ENCODE measurements at places on chromosomes 7 and 10.

DNA sequence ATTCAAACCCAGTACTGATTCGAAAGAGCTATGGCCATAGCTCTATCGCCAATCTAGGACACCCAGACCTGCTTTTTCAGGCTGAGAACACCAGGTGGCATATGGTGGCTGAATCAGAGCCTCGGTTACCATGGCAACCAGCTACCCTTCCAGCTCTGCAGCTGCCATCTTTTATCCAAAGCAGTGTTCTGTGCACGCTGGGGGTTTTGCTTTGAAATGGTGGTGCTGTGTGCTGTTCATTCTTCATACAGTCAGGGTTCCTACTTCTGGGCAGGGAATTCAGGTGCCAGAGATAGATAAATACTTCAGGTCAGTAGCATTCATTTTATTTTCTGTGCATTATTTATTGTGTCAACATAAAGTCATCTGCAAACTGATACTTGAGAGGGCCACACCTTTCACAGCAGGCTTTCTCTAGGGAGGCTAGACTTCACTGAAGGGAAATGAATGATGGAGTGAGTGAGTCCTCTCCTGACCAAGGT, 85.4 kb downstream of the AKR1D1 start:
- peak; percentile 88 for DNase-seq

- no peak for DNase-seq
These were observed 27.3 kb upstream of the ADGRA1 start for GRCh38 chr10:133060466-133060865.

DNA sequence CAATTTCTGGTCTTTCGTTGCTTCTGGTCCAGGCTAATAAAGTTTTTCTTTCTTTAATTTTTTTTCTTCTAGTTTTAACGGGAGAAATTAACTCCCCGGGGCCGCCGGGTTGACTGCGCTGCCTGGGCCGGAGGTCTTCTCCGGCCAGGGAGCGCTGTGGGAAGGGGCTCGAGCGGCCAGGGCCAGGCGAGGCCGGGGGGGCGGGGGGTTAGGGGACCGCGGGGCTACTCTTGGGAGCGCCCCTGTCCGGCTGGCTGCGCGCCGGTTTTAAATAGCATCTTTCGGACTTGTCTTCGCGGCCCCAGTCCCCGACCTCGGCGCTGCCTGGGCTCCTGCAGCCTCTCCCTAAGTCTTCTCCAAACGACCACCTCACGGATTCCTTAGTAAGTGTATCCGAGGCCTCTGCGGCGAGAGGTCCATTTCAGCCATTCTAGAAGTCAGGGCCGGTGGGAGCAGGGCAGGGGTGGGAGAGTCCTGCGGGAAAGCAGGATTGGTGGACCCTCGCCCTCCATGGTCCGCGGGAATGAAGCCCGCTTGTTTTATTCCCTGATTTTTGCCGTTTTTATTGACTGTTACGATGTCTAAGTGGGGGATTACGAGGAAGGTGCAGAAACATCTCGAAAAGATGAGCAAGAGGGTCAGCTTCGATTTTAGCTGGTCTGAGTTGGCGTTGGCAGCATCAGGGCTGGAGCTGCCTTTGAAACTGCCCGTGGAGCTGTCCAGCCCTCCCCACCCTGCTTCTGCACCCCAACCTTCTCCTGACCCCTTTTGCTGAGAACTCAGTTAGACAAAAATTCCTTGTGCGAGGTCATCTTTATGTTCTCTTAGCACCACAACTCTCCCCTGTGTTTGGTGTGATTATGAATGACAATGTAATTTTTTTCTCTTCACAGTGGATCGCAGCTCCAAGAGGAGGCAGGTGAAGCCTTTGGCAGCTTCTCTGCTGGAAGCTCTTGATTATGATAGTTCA, 555 bp downstream of the PHF14 start:
- DNase-seq: no peak

- DNase-seq: peak; percentile 8
These were observed 231.7 kb upstream of the CNTNAP2 start for GRCh38 chr7:145884716-145885514.

DNA sequence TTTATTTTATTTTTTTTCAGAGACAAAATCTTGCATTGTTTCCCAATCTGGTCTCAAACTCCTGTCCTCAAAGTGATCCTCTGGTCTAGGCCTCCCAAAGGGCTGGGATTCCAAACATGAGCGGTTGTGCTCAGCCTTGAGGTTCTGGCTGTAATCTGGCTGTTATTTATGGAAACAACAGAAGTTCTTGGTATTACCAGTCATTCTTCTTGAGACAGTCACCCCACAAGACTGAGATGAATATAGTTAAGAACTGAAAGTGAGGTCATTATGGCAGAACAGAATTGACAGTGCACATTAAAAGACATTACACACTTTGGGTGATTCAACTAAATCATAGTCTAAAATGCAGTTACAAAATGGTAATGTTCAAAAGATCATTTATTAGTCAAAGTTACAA, 719.5 kb downstream of the ZWINT start:
- peak; percentile 16 for DNase-seq

DNA sequence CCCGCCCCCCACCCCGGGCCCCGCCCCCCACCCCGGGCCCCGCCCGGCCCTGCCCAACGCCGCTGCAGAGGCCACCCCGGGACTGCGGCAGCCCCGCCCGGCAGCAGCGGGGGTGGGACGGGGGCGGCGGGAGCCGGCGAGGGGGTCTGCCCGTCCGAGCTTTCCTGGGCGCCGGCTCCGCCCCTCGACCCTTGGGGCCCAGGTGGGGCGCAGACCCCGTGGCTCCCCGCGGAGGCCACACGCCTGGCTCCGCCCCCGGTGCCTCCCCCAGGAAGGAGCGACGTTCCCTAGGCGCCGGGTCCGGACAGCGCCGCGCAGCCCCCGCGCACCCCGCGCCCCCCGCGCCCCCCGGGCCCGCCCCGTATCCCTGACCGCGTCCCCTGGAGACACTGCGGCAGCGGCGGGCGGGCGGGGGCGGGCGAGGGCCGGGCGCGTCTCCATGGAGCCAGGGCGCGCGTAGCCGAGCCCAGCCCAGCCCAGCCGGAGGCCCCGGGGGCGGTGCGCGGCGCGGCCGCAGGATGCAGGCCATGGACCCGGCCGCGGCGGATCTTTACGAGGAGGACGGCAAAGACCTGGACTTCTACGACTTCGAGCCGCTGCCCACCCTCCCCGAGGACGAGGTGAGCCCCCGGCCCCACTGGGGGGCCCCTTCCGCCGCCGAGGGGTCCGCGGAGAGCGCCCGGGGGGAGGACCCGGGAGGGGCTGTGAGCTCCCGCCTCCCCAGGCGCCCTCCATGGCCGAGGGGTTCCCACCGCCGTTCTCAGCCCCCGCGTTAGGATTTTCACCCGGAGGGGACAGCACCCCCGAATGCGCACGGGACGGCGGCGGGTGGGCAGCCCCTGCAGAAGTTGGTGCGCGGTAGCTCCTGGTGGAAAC, at the start of gene KNDC1:
TSS of gene KNDC1 (plus strand) at position 270 of the 876 bp plus-strand sequence. CDS start at position 519, 249 bp downstream.
- DNase-seq: no peak

GRCh38 chr10:115790220-115790619, 482.8 kb downstream of the GFRA1 start:
- DNase-seq: no peak

DNA sequence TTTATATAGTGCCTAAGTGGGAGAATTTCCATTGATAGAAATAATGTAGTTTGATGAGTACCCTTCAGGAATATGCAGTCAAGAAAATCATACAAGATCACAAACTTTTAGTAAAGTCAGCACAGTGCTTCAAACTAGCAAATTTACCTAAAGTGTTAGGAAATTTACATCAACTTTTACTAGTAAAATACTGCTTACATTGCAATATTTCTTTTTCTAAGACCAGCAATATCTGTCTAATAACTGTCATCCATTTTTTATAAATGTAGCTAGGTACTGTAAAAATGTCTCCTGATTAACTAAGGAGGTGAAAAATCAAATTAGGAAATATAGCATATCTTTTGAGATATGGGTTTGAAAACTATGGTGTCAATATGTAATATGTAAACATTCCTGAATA, 405.4 kb downstream of the MDFIC start:
- DNase-seq: no peak

DNA sequence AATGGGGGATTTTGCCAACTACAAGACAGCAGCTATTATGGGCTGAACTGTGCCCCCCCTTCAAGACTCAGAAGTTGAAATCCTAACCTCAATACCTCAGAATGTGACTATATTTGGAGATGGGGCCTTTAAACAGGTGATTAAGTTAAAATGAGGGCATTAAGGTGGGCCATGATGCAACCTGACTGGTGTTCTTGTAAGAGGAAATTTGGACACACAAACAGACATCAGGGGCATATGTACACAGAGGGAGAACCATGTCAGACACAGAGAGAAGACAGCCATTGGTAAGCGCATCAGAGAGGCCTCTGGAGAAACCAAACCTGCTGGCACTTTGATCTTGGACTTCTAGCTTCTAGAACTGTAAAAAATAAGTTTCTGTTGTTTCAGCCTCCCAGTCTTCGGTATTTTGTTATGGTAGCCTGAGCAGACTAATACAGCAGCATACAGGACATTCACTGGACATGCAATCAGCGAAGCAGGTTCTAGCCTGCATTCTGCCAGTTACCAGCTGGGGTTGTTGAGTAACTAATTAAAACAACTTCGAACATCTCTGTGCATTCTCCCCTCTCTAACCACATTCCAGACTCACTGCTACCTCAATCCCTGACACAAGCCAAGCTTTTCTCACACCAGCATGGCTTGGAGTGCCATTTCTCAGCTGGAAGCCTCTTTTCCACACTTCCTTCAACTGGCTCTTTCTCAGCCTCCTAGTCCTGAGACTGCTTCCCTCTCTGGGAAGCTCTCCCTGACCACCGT, 141.4 kb downstream of the DOCK4 start:
- no peak for DNase-seq

DNA sequence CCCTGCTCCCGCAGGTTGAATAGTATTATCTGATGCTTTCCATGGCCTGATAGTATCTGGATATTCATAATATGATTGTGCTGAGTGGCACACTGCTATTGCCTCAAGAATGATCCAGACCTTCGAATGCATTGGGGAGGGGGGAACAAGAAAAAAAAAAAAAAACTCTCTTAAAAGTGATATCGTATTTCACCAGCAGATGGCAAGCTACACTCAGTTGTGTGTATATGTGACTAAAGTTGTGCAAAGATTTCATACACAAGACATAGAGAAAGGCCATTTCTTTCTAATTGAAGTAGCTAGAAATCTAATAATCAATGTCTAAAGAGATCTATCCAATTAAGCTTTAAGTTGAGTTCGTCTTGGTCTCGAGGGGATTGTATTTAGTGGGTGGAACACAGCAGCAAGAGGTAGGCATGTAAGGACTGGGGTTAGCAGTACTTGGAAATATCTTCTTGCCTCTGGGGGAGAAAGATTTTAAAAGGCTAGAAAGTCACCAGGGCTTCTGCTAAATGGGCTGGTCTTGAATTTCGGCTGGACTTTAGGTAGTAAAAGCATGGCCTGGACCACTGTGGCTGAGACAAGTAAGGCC, 15.3 kb downstream of the SFRP4 start:
- peak; percentile 15 for DNase-seq

DNA sequence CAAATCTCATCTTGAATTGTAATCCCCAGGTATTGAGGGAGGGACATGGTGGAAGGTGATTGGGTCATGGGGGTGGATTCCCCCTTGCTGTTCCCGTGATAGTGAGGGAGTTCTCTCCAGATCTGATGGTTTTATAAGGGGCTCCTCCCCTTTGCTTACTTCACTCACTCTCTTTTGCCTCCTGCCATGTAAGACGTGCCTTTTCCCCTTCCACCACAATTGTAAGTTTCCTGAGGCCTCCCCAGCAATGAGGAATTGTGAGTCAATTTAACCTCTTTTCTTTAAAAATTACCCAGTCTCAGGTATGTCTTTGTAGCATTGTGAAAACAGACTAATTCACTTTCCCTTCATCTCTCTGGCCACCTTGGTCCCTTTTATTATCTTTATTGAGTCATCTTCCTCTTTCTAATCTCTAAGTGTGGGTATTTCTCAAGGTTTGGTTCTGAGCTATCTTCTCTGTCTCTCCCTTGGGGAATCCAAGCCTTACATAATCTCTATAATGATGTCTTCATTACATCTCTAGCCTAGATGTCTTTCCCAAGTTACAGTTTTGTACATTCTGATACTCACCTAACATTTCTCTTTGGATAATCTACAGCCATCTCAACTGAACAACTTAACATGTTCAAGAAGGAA, 99.1 kb upstream of the JCAD start:
- peak; percentile 83 for DNase-seq

GRCh38 chr7:94452239-94452638, 57.4 kb upstream of the CASD1 start:
- DNase-seq: no peak

DNA sequence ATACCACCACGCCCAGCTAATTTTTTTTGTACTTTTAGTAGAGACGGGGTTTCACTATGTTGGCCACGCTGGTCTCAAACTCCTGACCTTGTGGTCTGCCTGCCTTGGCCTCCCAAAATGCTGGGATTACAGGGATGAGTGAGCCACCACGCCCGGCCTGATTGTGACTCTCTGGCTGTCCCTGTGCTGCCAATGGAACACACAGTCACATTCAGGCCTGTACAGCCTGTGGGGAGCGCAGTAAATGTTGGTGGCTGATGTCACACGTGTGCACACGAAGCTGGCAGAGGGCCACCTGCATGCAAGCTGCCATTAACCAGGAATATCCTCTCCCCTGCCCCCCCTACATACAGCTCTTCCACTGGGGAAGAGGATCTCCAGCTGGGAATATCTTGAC, 22.1 kb downstream of the POLL start:
- DNase-seq: no peak

DNA sequence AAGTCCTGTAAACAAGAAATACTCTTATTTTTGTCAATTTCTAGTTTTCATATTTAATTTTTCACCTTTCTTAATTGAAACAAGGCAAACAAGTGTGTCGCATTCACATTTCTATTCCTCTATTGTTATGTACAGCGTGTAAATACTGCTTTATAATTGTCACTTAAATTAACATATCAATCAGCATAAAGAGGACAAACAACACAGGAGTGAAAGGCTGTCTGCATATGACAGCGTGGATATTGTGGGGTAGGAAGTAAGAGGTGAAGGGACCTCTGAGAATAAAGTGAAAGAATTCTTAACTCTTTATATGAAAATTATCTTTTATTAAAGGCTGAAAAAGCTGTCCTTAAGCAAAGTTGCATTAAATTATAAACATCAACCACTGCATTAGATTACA, 797.9 kb upstream of the COBL start:
- no peak for DNase-seq

- no peak for DNase-seq
These were observed 61.1 kb downstream of the KCNMA1 start for GRCh38 chr10:77576444-77577032.

- no peak for DNase-seq
These were observed 6.0 kb upstream of the CUEDC2 start for GRCh38 chr10:102438374-102438773.

- DNase-seq: peak; percentile 11
These were observed at the start of gene GNG11 for GRCh38 chr7:93921607-93922566. GNG11 (plus strand) TSS chr7:93921735; CDS start chr7:93922138, 403 bp downstream.

- DNase-seq: no peak
These were observed 1.7 kb upstream of the IGFBP3 start for GRCh38 chr7:45922810-45923209.

- DNase-seq: peak; percentile 24
These were observed 39.3 kb downstream of the SEC23IP start for GRCh38 chr10:119931871-119932270.

- peak; percentile 22 for DNase-seq
These were observed 27.1 kb downstream of the ATXN7L1 start for GRCh38 chr7:105849122-105849855.

All from MV-4-11 (cell line).